Activated CD4-positive, alpha-beta T cell treated with anti-CD3 and anti-CD28 coated beads, Interleukin-2, amount 50 U/mL, for 48 hours (primary cell): ENCODE measurements at places on chromosomes 7 and 10.

DNA sequence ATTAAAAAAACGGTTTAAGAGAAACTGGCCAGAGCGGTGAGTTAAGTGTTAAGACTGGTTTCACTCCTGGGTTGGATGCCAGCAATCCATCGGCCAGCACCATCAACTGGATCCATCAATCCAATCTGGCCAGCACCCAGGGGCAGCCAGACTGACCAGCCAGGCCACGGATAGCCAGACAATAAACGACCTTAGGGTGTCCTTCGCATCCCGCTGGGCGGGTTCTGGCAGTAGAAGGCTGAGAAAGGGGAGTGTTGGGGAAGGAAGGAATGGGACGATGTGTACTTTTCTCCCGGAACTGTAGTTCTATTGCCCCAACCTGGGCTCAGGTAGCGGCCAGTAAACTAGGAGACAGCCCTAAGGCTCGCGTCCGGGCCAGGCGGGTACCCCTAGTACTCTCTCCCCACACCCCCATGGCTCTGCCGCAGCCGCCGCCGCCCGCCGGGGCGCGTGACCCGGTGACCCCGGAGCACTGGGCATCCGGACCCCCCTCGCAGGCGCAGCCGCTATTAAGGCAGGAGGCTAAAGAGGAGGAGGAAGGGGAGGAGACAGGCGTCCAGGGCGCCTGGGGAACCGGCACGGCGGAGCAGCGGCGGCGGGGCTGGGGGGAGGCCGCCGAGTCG lies at the start of gene CASD1:
TSS of gene CASD1 (plus strand) at position 546 of the 623 bp plus-strand sequence. CDS start 276 bp downstream, outside the sequence.
- DNase-seq: peak; percentile 68

DNA sequence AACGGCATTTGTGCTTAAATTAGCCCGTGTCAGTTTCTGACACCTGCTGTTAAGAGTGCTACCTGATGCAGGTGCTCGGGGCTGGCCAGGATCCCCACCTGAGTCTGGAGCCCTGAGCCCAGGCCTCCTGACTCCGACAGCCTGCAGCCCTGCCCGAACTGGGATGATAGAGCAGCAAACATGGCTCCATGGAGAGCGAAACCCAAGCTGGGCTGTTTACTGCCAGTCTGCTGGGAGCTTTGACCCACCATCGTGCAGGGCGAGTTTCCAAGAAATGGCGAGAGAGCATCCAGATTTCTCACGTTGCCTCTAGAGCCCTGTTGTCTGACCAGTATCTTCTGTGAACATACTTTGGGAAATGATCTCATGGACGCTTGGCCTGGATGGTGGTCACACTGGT lies 66.2 kb downstream of the MGMT start:
- DNase-seq: no peak

DNA sequence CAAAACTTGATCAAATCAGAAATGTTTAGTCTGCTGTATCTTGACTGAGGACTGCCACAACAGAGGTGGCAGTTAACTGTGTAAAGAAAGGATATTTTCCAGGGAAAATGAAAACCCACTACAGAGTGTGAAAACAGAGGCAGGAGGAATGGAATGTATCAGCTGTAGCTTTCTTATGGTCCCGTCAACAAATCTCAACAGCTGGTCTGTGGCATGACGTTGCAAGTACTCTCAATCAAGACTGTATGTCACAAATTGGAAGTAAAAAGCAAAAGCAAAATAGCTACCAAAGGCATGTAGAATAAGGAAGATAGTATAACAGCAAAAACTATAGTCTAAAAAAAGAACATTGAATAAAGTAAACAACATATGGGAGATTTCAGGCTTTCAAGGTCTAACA lies 123.5 kb downstream of the KMT2C start:
- no peak for DNase-seq

DNA sequence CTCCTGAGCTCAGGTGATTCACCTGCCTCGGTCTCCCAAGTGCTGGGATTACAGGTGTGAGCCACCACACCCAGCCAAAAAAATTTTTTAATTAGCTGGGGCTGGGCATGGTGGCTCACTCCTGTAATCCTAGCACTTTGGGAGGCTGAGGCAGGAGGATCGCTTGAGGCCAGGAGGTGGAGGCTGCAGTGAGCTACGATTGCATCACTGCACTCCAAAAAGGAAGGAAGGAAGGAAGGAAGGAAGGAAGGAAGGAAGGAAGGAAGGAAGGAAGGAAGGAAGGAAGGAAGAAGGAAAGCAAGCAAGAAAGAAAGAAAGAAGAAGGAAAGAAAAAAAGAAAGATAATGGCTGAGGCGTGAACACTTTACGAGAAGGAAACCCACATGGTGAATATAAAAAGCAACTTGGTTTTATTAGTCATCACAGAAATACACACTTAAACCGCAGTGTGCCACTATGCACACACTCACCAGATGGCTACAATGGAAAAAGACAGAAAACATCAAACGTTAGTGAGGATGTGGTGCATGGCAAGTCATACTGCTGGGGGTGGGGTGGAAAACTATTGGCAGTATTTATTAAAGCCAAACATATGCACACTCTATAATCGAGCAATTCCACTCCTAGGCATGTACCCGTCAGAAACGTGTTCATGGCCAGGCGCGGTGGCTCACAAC lies 4.4 kb upstream of the CCL26 start:
- peak; percentile 53 for DNase-seq

GRCh38 chr7:36564489-36564888 lies 159.8 kb downstream of the AOAH start:
- DNase-seq: no peak

- no peak for DNase-seq
Observed at GRCh38 chr10:97612386-97612785, 20.9 kb downstream of the MORN4 start.

DNA sequence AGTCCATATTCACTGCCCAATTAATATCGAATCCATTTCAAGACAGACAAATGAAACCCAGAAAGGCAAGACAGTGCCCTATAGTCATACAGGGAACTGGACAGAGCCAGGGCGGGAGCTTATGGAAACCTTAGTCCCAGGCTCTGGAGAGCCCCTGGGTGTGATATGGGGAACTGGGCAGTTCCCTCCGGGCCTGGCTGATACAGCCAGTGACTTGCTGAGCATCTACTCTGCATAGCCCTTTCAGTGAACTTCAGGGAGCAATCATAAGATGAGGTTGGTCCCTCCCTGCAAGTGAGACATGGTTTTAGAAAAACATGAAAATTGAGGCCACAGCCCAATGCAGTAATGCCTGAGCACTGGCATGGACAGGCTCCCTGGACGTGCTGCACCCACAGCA lies 241.9 kb downstream of the GRID1 start:
- DNase-seq: no peak

DNA sequence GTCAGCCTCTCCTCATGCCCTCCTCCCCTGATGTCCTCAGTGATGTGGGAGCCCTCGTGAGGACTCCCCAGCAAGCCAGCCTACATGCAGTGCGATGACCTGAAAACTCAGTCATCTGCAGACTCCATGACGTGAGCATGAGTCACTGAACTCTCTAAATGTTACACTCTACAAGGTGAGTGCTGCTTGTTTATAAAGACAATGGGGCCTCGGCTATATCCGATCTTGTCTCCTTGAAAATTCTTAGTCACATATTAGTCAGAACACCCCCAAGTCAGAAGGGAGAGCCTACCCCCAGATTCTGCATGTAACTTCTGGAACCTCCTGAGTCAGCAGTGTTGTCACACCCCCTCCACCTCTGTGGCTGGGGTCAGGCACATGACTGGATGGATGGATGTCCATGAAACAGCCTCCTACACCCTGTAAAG lies 673.8 kb downstream of the INHBA start:
- no peak for DNase-seq

DNA sequence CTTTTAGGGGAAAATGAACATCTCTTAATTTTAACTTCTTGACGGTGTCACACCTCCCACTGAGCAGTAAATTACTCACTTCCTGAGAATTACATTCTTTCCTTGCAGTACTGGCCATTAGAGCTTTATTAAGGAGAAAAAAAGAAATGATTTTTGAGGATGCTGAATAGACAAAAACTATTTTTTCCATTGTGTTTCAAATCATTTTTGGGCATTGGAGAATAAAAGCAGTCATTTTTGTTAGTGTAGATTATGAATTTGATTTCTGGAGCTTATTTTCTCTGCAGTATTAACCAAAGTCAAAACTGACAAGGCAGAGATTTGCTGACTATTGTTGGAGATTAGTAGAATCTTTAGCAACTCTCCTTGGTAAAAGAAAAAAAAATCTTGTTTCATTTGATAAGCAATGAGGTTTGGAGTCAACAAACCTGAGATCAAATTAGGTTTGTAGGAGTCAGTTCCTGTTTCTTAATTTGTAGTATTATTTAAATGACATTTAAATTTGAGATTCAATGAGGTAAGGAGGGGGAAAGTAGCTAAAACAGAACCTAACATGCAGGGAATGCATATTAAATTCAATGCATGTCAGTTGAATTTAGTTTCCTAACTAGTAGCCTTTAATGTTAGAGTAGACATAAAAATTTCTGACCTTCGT lies 70.6 kb downstream of the AP3M1 start:
- DNase-seq: no peak

DNA sequence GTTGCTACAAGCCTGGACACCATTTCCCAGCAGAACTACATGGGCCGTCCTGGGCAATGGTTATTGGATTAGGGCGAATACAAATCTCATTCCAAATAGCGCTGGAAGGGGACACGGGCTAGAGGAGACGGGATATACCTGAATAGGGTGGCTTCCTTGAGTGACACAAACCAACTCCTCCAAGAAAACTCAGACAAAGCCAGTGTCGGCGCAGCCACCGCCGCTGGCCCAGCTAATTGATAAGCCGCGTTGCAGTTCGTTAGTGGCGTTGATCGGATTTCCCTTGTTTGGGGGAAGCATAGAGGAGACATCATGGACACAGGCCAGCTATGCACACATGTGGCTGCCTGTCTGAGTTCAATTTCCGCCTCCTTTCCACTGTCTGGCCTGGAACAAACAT lies 55.7 kb downstream of the EBF3 start:
- no peak for DNase-seq

DNA sequence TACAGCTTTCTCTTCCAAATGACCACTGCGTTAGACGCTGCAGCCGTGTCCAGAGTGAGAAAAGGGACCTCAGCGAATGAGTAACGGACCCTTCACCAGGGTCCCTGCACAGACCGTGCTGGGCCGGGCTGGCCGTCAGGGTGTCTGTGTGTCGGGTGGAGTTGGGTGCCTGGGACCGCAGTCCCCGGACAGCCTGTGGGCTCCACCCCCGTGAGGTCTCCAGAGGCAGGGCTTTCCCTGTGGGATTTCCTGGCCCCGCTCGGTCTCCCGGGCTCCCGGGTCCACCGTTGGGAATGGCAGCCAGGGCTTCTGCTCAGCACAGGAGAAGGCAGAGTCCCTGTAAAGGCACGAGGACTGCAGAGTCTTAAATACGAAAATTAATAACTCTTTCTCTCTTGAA lies 509.7 kb downstream of the TCERG1L start:
- DNase-seq: no peak

- no peak for DNase-seq
Observed at GRCh38 chr10:31273789-31274188, 45.2 kb upstream of the ZEB1 start.

DNA sequence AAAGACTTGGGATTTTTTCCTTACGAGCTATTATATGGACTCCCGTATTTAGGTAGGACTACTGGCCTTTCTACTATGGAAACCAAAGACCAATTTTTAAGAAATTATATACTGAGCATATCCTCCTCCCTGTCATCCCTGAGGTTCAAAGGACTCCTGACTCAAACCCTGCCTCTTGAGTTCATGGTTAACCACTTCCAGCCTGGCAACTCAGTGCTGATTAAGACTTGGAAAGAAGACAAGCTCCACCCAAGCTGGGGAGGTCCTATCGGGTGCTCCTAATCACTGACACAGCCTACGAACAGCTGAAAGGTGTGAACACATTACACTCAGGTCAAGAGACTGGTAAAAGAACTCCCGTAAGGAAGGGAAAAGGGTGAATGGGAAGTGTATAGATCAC lies 66.8 kb downstream of the LYZL2 start:
- peak; percentile 50 for DNase-seq

GRCh38 chr10:68871731-68872342 lies 29.3 kb upstream of the DDX50 start:
- no peak for DNase-seq

DNA sequence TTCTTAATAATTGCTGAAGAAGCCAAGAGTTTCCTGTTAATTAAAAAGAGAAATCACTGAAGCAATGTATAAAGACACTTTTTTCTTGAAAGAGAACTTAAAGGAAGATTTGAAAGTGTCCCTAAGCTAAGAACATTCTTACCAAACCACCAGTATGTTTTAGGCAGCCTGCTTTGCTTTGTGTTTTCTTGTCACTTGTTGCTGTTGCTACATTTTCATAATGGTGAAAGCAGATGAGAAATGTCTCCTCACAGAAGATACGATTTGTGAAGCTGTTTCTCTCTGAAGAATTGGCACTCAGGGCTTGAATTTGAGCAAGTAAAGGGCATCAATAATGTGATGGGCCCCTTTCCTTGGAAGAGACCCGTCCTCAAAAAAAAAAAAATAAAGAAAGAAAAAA lies 30.9 kb downstream of the TCF7L2 start:
- DNase-seq: no peak

DNA sequence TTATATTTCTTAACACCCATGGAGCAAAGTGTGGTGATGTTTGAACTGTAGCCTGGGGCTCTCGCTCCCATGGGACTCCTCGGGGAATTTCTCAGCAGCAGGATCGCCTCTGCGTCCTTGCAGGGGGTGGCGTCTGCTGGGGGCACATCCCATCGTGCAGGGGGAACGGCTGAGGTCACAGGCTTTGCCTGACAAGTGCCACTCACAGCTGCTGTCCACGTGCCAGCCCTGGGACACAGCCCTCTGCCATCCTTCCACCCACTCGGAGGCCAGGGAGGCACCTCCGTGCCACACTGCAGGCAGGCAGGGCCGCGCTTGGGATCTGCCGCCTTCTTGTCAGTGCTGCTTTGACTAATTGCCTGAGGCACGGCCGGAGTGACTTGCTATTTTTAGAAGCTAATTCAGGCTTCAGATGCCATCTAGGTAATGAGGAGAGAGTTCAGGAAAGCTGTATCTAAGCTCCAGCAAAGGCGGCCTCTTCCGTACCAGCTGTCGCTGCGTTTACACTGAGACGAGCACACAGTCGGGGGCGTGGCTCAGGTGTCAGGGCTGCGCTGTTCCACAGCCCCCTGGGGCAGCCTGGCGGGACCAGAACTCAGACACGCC lies 45.7 kb downstream of the PITRM1 start:
- DNase-seq: no peak

GRCh38 chr7:96976106-96976505 lies 29.2 kb upstream of the DLX6 start:
- no peak for DNase-seq

DNA sequence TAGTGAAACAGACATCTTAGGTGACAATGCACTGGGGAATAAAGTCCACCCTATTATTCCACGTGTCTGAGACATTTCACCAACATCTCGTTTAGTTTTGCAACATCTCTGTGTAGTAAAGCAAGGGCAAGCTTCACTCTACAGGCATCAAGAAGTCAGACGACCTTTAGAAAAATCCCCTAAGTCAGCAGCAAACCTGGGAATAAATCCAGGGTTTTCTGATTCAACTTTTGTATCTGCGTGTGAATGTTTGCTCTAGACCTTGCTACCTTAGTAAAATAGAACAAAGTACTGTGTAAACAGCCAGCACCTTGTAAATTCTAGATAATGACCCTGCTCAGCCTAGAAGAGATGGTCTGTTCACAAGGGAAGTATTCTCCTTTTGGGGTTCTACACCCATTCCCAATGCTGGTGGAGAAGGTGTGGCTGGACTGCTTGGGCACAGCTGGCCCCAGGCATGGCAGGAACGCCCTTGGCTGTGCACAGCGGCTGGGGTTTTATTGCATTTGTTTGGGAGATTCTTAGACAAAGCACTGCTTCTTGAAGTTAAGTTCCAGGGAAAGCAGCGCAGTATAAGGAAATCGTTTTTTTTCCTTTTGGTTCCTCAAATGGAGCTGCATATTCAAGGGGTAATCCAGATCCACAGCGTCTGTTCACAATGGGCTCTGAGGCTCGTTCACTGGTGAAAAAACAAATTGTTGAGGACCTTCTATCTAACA lies 38.3 kb upstream of the GALNTL5 start:
- DNase-seq: no peak
